ENCODE measurements at places on chromosomes 6 and 20. TPM values are rescaled to one million over a fixed set of nuclear protein-coding genes. Genes with fewer than 3 reads are reported as not detected.

GRCh38 chr6:32178547-32179440, 589 bp downstream of the RNF5 start:
- no peak for DNase-seq

GRCh38 chr6:56752009-56752408, 109.3 kb upstream of the DST start:
- DNase-seq, result peak; percentile 77

GRCh38 chr6:16049168-16049567, 79.7 kb upstream of the MYLIP start:
- DNase-seq, result no peak

GRCh38 chr6:108592371-108593337, 31.9 kb downstream of the FOXO3 start:
- DNase-seq, result peak; percentile 87

The OPN5 gene
- total RNA-seq, result not detected

DNA sequence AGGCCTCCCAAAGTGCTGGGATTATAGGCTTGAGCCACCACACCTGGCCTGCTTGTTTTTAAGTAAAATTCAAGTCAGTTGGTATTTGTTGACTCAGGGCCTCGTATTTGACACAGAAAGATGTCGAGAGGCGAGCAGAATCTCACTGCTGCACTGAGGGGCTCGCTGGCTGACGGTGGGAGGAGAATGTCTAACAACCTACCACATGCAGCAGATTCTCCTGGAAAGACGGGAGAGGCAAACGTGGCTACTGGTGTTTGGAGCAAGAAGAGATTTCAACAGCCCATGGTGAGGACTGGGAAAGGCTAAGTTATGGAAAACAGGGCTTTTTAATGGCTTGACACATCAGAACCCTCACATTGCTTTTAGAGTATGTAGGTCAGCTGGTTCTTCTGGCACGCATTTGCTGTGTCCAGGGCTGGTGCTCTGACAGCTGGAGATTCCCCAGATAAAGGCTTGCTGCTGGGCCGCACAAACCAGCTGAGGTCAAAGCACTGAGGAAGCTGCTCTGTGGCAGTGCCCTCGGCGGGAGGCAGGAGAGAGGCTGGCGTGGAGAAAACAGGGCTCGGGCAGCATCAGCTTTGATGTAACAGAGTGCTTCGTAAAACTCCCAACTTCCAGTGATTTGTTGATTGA, 84.2 kb upstream of the FRMD1 start:
- DNase-seq, result peak; percentile 7

Data from IMR-90 (cell line).